ENCODE measurements at places on chromosomes 7 and 10. TPM values are rescaled to one million over a fixed set of nuclear protein-coding genes. Genes with fewer than 3 reads are reported as not detected.
A peak's percentile ranks its signal among the peaks of the same experiment; 100 is the strongest.

DNA sequence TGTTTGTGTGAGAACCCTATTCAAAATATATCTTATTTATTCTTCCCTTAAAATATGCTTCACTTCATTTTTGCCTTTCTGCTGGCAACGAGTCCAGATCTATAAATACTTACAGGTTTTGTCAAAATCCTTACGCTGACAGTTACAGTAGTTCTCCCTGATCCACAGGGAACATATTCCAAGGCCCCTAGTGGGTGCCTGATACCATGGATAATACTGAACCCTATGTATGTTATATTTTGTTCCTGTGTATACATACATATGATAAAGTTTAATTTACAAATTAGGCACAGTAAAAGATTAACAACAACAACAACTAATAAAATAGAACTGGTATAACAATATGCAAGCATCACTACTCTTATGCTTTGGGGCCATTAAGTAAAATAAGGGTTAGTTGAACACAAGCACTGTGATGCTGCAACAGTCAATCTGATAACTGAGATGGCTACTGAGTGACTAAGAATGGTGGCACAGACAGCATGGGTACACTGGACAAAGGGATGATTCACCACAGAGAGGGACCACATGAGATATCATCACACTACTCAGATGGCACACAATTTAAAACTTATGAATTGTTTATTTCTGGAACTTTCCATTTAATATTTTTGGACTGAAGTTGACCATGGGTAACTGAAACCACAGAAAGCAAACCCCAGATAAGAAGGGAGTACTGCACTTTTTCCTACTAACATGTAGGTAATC is 29.4 kb upstream of the PCGF5 start:
- DNase-seq, result no peak

DNA sequence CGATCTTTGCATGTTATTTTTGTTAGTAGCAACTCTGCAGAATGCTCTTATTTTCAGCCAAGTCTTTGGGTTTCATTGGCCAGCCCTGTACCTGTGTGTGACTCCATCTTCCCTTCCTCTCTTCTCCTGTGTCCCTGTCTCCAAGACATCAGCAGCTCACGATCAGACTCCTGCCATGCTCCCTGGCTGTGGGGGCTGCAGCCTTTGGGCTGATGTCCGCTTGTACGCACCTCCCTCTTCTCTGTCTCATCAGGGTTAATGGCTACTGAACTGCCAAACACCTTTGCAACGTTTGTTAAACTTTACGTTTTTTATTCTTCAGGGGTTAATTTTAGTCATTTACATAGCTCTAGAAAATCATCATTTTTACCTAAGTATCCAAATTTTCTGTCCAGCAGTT is 103.5 kb upstream of the RET start:
- no peak for DNase-seq

DNA sequence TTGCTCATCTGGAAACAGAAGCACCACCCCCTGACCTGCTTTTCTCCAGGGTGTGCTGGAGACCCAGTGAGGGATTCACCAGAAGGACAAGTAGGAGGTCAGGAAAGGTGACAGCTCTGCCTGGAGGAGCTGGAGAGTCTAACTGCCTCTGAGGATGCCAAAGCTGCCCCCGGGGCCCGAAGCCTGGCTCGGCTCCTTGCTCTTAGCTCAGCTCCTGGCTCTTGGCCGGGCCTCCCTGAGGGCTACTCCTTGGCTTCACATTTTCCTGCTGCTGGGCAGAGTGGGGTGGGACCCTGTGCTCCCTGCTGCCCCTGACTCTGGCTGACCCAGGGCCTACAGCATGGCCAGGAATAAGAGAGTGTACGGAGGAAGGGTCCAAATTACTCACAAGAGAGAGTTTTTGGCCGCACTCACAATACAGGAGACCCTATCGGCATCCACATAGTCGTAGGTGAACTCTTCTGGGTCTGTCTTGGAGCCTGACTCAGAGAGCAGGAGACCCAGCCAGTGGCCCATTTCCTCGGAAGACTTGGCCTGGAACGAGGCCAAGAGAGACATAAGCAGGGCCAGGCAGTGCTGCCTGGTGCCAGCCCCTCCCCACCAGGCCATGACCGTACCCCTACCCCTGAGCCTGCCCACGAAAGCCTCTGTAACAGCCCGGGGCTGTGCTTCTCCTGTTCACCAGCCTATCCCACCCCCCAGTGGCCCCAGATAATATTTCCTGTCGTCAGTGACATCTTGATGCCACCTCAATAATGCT is 63.1 kb downstream of the VWA2 start:
- no peak for DNase-seq

DNA sequence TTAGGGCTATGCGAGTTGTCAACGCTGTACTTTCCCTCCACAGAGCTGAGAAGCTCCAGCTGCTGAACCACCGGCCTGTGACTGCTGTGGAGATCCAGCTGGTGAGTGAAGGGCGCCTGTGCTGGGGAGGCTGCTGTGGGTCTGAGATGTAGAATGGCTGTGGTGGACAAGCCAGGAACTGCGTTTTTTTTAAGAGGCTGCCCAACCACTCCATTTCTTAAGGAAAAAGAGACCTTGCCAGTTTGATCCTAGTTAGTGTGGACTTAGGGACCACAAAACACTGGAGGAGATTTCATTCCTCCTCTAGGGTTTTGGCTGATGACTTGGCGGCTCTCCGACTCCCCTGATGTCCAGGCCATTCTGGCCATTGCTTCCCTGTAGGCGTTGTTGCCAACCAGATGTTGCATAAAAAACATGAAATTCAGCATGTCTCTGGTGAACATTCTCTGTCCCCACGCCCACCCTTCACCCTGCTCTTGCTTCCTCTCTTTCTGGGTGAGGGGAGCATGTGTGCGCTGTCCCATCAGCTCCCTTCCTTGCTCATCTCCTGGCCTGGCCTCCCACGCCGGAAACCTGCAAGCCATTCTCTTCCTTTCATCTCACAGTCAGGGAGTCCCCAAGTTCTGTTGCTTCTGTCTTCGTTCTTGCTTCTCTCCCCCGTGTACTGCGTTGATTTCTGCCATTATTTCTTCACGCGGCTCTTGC is 30.9 kb downstream of the CRCP start:
- no peak for DNase-seq

DNA sequence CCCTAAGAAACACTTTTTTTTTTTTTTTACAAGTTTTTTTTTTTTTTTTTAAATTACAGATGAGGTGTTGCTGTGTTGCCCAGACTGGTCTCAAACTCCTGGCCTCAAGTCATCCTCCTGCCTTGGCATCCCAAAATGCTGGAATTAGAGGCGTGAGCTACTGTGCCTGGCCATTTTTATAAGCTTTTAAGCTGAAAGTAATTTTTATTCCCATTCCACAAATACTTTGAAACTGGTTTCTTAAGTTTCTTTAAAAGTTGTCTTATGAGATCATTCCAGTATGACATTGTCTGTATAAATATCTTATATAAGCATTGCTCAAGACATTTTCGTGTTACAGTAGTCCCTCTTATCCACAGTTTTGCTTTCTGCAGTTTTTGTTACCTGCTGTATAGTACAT is 61.4 kb upstream of the CYP26C1 start:
- DNase-seq, result no peak

GRCh38 chr10:29630205-29631048 is 4.3 kb downstream of the SVIL start:
- DNase-seq, result no peak

- no peak for DNase-seq
Observed at GRCh38 chr7:17109020-17109419, 189.4 kb upstream of the AHR start.

DNA sequence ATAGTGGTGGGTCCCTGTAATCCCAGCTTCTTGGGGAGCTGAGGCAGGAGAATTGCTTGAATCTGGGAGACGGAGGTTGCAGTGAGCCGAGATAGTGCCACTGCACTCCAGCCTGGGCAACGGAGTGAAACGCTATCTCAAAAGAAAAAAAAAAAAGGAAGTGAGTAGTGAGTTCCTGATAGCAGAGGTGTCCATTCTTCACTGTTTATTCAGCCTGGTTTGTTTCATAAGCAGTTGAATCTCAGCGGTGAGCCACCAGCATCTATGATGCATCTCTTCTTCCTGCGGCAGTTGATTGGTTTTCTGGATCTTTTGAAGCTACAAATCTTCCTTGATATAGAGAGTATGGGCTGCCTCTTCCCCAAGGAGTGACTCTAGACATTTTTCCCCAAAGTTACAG is 316.1 kb upstream of the MTPN start:
- no peak for DNase-seq

DNA sequence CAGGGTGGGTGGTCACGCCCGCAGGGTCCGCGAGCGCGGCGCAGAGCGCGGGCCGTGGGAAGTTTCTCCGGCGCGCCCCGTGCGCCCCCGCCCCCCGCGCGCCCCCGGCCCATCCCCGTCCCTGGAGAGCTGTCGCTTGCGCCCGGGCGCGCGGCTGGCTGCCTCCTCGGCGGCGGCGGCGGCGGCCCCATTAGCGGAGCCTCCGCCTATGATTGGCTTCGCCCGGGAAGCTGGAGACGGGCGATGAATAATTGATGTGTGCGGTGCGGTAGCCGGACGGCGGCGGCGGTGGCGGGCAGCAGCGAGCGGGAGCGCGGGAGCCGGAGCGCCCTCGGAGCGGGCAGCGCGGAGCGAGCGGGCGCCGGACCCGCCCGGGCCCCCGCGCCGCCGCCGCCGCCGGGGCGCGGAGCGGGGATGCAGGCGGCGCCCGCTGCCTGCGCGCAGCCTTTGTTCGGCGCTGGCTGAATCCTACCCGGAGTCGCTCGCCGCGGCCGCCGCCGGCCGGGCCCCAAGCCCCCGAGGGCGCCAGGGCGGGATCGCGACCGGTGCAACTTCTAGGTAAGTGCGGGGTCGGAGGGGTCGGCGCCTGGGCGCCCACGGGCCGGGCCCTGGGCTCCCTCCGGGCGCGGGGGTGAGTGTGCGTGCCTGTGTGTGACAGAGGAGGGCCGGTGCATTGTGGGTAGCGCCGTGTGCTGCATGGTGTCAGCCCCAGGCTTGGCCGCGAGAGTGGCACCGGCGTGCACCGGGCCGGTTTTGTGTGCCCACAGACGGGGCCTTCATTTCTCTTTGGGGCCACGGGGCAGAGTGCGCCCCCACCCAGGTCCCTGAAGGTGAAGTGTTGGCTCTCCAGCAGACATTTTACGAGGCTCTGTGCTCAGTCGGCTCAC is 103.8 kb upstream of the PPIF start:
- DNase-seq, result peak; percentile 68

DNA sequence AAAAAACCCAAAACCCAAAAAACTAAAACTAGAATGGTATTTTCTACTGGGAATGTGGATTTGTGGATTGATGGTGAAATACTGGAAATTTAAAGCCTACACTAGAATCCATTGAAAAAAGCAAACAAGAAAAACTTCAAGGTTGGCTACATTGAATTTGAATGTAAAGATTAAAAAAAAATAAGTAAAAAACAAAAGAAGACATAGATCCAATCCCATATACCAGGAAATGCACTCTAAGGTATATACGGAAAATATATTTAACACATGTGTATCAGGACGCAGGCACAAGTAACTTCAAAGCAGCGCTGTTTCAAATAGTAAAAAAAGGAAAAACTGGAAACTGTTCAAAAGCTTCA is 754 bp upstream of the BBS9 start:
- no peak for DNase-seq

DNA sequence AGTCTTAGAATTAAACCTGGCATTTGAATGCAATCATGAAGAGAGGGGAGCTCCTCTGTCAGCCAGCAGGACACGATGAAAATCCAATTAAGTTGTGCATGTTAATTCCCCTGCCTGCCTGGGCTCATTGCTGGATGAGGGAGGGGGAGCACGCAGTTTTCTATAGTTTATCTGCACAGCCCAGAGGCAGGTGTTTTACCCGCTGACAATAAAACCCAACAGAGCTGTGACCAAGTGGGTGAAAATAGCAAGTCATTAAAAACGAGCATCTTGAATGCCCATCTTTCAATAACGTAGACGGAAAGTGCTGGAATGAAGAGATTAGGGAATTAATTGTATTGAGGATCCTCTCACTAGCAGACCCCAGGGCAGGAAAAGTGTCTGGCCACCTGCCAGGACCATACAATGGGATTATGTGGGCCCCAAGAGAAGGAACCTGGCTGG is 100.1 kb upstream of the FAM20C start:
- DNase-seq, result no peak

GRCh38 chr7:130894146-130894908 is 160.3 kb upstream of the KLF14 start:
- no peak for DNase-seq

DNA sequence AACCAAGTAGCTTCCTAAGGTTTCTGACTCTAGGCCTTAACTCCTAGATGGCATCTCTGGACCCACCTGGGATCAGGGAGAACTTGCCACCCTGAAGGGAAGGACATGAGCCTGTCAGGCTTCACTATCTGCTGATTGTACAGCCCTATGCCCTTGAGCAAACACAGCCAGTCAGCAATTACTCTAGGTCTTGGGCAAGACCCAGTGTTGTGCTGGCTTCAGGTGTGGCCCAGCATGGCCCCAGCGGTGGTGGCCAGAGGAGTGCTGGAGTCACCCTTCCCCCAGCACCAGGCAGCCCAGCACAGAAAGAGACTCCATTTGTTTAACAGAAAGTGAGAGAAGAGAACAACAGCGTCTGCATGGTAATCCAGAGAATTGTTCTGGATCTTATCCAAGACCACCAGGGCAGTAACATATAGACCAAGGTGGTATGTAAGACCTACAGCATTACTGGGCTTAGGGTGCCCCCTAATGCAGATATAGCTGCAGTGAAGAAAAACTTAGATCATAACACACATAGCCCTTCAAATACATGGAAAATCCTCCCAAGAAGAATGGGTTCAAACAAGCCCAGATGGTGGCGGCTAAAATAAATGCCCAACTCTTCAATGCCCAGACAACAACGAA is 207.7 kb downstream of the MAGI2 start:
- no peak for DNase-seq

DNA sequence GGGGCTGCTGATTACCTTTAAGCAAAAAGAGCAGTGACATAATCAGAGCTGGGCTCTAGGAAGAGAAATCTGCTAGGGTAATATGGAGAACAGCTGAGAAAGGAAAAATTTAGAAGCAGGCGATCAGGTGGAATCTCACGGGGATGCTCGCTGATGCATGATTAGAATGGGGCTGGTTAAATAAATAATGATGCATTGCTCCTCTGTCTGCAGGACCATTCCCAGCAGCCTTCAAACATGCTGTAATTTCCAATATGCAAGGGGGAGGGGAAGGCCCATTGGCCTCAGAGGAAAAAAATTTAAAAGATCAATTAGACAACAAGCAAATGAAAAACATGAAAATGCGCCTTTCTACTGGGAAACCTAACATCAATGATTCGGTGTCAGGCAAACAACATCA is 65.6 kb upstream of the C10orf90 start:
- no peak for DNase-seq

DNA sequence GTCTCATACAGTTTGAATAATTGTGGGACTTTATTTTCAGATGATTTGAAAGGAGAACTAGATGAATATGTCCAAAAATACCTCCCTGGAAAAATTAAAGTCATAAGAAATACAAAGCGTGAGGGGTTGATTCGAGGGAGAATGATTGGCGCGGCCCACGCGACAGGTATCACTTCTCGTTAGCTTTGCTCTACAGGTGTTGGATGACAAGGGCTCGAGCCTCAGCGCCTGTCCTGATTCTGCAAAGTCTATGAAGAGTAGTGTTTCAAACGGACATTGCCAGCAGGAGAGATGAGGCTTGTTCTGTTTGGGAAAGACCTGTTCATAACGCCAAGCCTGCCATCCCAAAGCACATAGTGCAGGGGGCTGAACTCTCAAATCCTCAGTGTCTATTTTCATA is 79.7 kb downstream of the GALNT11 start:
- no peak for DNase-seq

LLCFC1 gene
- total RNA-seq, result not detected

CPEB3 gene
- total RNA-seq, result 2.5 TPM

SRRM3 gene
- not detected for total RNA-seq

IFIT3 gene
- total RNA-seq, result 3.2 TPM

SPDYE1 gene
- total RNA-seq, result not detected

PRSS37 gene
- not detected for total RNA-seq

DPP6 gene
- not detected for total RNA-seq

ITPRID1 gene
- total RNA-seq, result not detected

ZNF783 gene
- total RNA-seq, result 34.1 TPM
